ENCODE measurements at places on chromosomes 13 and 19.

DNA sequence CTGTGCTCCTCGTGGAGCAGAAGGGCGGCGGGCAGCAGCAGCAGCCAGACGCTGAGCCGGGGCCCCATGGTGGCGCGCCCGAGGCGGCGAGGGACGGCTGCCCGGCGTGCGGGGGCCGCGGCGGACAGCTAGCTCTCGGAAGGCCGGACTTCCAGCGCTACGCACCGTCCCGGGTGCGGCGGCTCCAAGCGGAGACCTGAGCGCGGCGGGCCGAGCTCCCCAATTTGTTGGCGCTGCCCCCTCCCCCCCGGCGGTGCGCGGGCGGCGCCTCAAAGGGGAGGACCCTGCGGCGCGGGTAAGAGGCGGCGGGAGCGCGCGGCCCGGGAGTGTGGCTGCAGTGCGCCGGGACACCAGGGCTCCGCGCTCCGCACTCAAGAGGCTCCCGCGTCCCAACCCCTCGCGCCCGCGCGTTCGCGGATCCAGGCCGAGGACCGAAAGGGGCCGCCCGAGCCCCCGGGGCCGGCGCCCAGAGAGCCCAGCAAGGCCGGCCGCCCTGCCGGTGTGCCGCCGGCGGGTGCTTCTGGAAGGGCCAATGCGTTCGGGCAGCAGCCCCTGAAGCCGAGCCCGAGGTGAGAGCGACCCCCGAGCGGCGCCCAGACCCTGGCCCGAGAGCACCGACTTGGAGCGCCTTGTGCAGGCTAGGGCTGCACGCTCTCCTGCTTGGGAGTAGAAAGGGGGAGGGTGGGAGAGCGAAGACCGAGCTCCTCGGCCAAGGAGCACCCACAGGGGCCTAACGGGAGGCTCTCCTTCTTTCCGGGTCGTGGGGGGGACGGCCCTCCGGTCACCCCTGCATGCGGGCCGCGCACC is at the start of the genes COL4A1 and COL4A2:
Gene COL4A1, minus strand, starts transcription at position 198 of the 807 bp plus-strand sequence. Its CDS starts 130 bp downstream, at position 68.
Gene COL4A2, plus strand, starts transcription at position 325 of the 807 bp plus-strand sequence. CDS start 620 bp downstream, outside the sequence.
- DNase-seq: no peak

DNA sequence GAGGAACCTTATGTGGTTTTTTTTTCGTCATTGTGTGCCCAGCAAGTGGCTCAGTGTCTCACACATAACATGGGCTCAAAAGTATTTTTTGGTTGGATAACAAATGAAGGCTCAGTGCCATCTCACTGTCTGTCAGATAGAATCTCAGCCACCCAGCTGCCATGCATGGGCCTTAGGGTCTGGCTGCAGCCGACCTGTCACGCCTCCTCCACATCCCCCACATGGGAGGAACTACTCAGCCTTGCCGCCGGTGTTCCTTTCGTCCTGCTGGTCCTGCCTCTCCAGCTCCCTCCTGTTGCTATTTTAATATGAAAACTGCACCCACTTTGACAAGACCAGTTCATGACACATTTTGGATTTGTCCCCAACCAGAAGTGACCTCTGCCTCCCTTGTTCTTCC is 121.2 kb downstream of the SHISA2 start:
- no peak for DNase-seq

GRCh38 chr19:2188708-2189385 is 25.1 kb downstream of the DOT1L start:
- DNase-seq: no peak

DNA sequence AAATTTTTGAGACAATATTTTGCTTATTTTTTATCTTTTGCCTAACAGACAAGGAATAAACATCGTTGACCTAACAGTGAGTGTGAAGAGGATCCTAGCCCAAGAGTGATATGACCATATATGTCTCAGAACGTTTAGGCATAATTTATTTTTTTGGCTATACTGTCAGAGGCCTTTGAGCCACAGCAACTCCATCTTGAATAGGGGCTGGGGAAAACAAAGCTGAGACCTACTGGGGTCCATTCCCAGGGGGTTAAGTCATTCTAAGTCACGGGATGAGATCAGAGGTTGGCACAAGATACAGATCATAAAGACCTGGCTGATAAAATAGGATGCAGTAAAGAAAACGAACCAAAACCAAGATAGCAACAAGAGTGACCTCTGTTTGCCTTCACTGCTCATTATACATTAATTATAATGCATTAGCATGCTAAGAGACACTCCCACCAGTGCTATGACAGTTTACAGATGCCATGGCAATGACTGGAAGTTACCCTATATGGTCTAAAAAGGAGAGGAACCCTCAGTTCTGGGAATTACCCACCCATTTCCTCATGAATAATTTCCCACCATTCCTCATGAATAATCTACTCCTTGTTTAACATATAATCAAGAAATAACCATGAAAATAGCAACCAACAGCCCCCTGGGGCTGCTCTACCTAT is 510.9 kb upstream of the PCDH9 start:
- DNase-seq: no peak

DNA sequence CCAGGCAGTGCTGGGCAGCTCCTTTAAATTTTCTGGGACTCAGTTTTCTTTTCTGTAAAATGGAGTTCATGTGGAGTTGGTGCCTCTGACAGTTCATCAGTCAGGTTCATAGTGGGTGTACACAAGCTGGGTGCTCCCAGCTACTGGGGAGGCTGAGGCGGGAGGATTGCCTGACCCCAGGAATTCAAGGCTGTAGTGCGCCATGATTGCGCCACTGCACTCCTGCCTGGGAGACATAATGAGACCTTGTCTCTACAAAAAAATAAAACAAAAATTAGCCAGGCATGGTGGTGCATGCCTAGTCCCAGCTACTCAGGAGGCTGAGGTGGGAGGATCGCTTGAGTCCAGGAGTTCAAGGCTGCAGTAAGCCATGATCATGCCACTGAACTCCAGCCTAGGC is 21.1 kb downstream of the IQCN start:
- DNase-seq: no peak

GRCh38 chr13:20609145-20609544 is 42.2 kb downstream of the IFT88 start:
- no peak for DNase-seq

GRCh38 chr13:34464011-34464410 is 478.1 kb upstream of the NBEA start:
- no peak for DNase-seq

DNA sequence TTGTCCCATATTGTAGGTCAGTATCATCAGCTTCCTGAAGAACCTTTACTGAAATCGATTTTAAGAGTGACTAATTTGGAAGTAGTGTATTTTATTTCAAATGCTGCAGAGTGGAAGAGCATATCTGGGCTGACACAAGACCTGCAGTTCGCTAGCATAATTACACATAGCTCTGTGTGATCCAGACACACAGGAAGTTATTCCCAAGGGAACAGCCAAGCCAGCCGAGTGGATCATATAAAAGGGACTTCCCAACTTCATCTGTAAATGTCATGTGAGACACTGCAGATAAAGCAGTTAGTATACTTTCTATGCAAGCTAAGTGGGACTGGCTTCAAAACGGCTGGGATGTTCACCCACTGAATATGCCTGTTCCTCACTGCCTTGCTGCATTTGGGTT is 760.4 kb downstream of the SLITRK1 start:
- no peak for DNase-seq

GRCh38 chr19:46409191-46409590 is 4.2 kb downstream of the CCDC8 start:
- DNase-seq: no peak
